ENCODE measurements at places on chromosomes 3 and 15.

DNA sequence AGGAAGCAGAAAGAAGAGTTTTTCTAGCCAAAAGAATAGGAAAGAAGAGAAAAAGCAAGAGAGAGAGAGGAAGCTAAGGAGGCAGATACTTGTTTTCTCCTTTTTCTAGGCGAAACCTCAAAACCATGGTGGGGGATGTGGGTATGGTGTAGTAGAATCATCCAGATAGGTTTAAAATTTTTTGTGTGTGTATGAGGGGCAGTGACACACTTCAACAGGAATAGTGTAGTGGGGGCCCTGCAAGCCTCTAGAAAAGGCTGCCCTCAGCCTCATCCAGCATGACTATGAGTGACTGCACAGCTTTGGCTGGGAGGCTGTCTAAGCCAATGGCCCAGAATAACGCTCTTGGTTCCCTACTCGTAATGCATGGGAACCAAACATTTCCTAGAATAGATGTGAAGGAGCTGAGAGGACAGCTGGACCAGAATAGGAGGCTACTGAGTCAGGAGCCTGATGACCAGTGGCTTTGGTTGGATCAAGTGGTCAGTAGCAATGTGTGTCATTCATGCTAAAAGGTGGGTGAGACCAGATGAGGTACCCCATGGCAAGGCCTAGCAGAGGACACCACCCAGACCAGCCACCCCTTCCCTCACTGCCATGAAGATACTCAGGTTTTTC is 24.4 kb downstream of the MOBP start:
- no peak for DNase-seq

- no peak for DNase-seq
Observed at GRCh38 chr3:177527182-177527581, 329.9 kb upstream of the TBL1XR1 start.

- DNase-seq = no peak
Observed at GRCh38 chr3:18382760-18383369, 42.3 kb downstream of the SATB1 start.

DNA sequence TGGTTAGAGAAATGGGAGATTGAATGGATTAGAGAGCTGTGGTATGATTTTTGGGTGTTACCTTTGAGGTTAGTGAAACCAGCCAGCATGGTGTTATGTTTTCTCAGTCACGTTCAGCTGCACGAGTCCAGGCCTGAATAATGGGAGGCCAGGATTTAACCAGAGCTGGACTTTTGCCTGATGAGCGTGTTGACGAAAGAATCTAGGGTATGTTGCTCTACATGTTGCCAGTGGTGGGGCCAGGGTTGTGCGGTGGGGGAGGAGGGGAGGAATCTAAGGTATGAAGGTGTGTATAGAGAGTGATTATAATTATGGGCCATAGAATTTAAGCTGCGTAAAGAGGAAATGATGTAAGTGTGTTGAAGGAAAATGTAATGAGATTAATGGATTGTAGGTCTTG is 22.8 kb downstream of the MINDY2 start:
- DNase-seq = peak; percentile 58

- DNase-seq = no peak
Observed at GRCh38 chr15:46502667-46503066, 867.8 kb downstream of the SQOR start.

GRCh38 chr3:37179144-37179967 is 5.0 kb upstream of the LRRFIP2 start:
- no peak for DNase-seq

GRCh38 chr3:50347187-50347813 is 1.8 kb upstream of the ZMYND10 start:
- DNase-seq = peak; percentile 76

GRCh38 chr3:179463319-179463718 is 12.0 kb upstream of the GNB4 start:
- DNase-seq = no peak

- DNase-seq = no peak
Observed at GRCh38 chr15:80611543-80612080, 83.5 kb upstream of the ABHD17C start.

GRCh38 chr3:127675651-127676391 is 3.1 kb downstream of the ABTB1 start:
- no peak for DNase-seq

- no peak for DNase-seq
Observed at GRCh38 chr3:126307591-126308393, 49.4 kb downstream of the KLF15 start.

DNA sequence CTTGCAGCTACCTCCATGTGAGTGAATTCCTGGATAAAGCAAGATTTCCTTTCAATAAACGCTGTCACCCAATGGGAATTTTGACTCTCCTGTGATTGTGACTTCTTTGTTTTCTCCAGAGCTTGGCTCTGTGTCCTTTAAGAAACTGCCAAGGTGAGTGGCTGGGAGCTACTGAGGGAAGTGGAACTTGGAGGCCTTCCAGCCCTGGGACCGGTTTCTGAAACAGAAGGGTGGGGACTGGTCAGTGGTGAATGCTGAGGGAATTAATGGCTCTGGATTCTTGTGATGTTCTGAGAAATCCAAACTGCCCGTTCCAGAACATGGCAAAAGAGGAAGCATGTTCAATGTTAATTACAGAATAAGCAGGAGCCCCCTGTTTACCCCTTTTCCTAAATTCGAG is 41.1 kb upstream of the MYZAP start:
- DNase-seq = no peak

DNA sequence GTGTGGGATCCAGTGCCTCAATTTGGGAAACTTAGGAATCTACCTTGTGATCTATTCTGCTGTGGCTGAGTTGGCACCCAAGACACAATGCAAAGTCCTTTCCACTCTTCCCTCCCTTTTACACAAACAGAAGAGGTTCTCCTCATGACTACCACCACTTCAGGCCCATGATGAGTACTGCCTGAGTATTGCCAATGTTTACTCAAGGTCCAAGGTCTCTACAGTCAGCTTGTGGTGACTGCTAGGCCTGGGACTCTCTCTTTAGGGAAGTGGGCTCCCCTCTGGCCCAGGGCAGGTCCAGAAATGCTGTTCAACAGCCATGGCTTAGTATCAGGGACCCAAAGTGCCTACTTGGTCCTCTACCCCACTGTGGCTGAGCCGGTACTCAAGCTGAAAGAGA is 56.8 kb upstream of the PEX5L start:
- DNase-seq = no peak

- peak; percentile 88 for DNase-seq
Observed at GRCh38 chr3:101950510-101950909, 101.2 kb downstream of the NFKBIZ start.

DNA sequence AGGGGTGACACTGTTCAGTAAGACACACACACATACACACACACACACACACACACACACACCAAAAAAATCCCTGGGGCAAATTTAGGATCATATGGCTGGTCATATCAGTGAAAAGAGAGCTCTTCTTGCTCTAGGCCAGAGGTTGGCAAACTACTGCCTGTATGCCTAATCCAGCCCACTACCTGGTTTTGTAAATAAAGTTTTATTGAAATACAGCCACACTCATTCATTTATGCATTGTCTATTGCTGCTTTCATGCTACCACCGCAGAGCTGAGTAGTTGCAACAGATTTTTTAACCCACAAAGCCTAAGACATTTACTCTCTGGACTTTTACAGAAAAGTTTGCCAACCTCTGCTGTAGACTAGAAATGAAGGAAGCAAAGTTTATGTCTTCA is 30.6 kb downstream of the ACP3 start:
- no peak for DNase-seq

DNA sequence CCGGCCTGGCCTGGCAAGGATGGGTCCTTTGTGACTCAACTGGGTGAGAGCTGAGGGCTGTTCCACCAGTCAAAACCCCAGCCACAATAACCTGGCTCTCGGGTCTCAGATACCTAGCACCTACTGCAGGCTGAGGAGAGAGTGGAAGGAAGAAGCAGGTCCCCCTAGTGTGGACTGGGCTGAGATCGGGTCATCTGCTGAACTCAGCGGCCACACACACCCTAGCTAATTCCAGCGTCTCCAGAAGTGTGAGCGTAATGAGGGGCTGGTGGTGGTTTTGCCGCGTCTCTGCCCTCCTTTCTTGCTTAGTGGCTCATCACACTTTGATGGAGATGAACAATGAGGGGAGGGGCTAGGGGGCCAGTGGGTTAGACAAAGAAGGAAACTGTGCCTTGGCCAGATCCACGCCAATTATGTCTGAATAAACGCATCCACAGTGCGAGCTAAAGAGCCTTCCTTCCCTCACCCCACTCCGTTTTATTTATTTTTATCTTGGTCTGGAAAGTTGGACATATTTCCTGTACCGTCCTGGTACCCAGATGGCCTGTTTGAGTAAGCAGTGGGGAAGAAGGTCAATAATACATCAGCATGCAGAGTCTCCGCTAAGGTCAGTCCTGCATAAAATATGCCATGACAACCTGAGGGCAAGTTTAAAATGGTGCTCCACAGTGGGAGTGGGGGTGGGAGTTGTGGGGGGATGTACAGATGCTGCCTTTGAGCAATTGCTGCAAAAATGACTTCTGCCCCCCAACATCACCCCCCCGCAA is 370.0 kb downstream of the WDR72 start:
- DNase-seq = no peak

DNA sequence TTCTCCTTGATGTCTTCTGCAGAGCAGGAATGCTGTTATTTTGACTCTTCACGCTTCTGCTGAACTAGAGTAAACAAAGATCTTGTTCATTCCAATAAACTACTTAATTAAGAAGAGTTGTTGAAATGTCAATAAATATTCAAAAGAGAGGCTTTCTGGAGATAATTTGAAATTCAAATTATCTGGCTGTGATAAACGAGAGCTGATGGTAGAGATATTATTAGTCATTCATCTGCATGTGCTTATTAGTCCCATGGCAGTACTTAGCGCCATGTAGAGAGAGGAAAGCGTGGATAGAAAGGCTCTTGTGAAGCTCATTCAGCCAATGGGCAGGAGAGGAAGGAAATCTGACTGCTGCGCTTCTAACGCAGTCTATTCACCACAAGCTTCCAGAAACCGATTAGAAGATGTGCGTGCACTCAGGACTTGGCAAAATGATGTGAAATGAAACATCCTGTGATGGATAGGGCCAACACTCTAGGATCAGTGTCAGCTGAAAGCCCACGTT is 251.1 kb downstream of the GABRB3 start:
- no peak for DNase-seq

DNA sequence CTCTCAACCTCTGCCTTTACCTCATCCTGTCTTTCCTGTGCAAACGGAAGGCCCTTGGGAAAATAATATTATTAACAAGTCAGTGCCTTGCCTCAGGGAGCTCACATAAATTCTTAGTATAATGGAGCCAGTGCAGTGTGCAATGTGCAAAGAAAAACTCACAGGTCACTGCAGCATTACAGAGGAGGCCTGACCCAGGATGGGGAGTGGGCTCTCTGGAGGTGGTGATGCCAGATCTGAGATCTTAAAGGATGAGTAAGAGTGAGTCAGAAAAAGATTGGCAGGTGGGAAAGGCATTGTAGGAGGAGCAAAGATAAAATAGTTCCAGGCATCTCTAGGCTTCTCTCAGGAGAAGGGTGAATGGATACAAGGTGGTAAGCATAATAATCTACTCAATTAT is 185.6 kb upstream of the ADAMTS9 start:
- DNase-seq = peak; percentile 23

DNA sequence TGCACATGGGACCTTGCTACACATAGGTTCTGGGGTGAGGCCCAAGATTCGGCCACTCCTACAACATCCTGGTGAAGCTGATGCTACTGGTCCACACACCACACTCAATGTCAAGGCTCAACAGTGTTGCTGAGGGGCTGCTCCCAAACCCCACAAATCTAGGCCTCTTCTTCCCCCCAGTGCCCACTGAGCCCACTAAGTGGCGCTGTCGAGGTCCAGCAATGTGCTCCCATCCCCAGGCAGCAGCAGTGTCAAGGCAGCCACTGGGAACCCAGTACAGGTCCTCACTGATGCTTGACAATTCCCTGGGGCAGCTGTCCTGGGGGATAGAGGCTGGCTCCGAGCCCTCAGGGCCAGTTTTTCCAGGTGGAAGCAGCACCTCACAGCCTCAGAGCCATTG is 21.5 kb downstream of the SCN5A start:
- DNase-seq = no peak

Measured in fibroblast of skin of right biceps (primary cell).